T-helper 9 cell (primary cell): ENCODE measurements at places on chromosomes 12 and 14.

GRCh38 chr12:115135800-115136211, 451.8 kb upstream of the TBX3 start:
- no peak for DNase-seq

DNA sequence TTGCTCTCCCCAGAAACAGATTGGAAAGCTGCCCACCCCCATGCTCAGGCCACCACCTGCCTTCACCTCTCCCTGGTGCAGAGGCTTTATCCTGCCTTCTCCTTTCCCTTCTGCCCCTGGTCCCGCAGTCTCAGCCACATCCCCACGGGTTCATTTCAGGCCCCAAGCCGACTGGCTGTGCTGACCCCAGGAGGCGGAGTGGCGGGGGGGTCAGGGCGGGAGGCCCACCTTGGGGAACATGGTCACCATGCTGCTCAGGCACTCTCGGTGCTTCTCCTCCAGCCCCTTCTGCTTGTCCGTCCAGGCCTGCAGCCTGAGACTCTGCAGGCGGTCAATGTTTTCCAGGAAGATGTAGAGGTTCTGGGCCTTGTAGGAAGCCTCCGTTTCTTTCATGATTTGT, 6.9 kb downstream of the FAM186B start:
- DNase-seq: no peak

DNA sequence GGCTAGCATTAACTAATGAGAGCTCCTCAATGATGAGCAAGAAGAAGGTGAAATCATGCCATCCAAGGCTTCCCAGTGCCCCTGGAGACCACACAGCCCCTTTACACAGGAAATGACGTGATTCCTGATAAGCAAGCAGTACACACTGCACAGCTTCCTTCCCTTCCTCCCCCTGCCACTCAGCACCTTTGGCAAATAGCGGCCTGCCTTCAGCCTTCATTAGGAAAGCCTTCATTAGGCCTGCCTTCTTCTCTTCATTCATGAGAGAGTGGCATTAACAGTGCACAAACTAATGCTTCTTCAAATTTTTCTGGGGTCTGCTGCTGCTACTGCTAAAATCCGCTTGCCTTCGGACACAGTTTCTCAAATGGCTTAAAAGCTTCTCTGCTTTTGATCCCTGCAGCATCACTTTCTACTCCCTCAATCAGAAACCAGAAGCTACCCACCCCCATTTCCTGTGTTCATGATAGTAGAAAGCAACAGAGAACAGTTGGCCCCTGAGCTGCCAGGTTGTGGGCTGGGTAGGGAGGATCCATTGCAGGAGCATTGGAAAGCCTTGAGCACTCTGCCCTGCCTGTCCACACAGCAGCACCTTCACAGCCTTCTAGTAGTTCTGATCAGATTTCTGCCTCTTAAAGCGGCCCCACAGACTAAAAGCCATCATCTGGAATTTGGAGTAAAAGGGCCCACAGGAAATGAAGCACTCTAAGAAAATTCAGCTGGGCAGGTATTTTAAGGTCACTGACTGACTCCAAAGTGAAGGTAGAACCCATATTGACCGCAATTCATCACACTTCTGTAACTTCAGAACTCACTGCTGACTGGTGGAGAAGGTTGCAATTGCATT, 103.8 kb upstream of the ETV6 start:
- DNase-seq: peak; percentile 25

GRCh38 chr14:38705220-38705619, 397.8 kb downstream of the SEC23A start:
- DNase-seq: no peak
